ENCODE measurements at places on chromosomes 3 and 15. TPM values are rescaled to one million over a fixed set of nuclear protein-coding genes. Genes with fewer than 3 reads are reported as not detected.

HGD gene
- polyA plus RNA-seq: not detected

EEFSEC gene
- 17.6 TPM for polyA plus RNA-seq

EIF5A2 gene
- polyA plus RNA-seq: 3.5 TPM

CHRNA3 gene
- not detected for polyA plus RNA-seq

FOXL2 gene
- 0.60 TPM for polyA plus RNA-seq

FAM227B gene
- 2.1 TPM for polyA plus RNA-seq

SLC22A13 gene
- polyA plus RNA-seq: not detected

KIF15 gene
- 4.9 TPM for polyA plus RNA-seq

GLDN gene
- polyA plus RNA-seq: not detected

TMEM41A gene
- polyA plus RNA-seq: 13.2 TPM

NR1I2 gene
- polyA plus RNA-seq: not detected

IGSF10 gene
- polyA plus RNA-seq: not detected

DGKG gene
- polyA plus RNA-seq: 0.09 TPM

PLCB2 gene
- 2.2 TPM for polyA plus RNA-seq

BCHE gene
- 1.5 TPM for polyA plus RNA-seq

METTL6 gene
- polyA plus RNA-seq: 15.4 TPM

CLRN1 gene
- polyA plus RNA-seq: not detected
